AG08396 (cell line): ENCODE measurements at places on chromosomes 3 and 15.

DNA sequence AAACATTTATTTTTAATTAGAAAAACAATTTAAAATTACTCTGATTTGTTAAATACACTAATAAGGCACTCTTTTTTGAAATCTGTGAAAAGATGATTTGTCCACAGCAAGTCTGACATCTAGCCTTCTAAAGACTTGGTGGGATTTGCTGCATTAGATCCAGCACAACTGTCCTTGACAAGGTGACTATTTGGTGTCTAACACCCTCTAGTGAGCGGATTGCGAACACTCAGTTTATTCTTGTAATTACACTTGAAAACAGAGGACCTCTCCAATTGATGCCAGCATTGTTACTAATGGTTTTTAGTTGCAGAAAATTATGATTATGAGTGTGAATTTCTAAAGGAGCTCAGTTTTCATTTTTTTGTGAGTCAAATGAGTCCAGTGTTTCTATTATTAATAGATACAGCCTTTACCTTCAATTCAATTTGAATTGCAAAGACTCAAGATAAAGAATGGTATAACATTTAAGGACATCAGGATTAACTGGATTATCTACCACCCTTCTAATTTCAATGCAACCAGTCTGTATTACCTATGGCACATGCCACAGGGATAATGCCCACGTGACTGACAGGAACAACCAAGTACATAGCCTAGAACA, 29.7 kb upstream of the STRIT1 start:
- DNase-seq = peak; percentile 59

DNA sequence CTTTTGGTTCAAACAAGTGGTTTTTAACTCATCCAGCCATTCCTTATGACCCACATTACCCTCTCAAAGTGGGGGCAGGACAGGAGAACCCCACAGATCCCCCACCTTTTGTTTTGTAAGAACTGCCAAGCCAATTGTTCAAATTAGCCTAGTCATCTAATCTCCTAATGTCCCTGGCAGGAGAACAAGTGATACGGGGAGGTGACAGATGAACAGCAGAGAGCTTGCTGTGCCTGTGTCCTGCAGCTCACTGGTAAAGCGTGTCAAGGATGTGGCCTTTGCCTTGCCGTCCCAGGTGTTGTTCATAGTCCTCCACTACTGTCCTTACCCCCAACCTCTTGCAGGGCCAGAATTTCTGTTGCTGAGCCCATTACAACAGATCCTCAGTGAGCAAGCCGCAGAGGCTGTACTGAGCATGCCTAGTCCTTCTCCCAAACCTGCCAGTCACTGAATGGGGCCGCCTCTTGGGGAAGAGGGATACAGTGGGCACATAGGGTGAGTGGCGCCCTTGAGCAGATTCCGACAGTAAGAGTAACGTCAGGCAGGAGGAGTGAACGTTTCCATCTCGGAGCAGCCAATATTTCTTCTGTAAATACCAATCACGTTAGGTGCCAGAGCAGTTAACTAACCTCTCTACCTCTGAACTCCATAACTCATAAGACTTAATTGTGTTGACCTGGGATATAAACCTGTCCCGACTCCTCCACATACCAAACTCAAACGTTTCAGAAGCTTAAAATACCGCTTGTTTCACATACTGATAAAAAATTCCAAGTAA, 87.4 kb downstream of the ITPR1 start:
- DNase-seq = no peak

DNA sequence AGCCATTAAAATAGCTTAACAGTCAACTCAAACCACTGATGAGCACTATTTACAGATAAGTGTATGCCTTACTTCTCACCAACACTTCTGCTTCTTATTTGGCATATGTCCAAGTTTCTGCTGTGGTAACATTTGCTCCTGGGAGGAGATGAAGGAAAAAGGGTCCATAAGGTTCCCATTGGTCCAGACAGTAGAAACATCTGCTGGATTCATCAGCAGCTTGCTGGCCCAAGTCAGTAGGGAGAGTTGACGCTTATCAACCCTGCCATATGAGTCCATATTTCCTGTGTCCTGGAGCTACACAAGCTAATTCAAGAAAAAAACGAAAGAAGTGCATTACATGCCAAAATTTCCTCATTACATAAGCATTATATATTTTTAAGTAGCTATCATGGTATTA, 824.5 kb downstream of the CADM2 start:
- DNase-seq = no peak

- no peak for DNase-seq
These were observed 2.1 kb downstream of the RFX7 start for GRCh38 chr15:56241374-56242105.

- DNase-seq = no peak
These were observed 2.9 kb upstream of the C15orf39 start for GRCh38 chr15:75198560-75199356.

DNA sequence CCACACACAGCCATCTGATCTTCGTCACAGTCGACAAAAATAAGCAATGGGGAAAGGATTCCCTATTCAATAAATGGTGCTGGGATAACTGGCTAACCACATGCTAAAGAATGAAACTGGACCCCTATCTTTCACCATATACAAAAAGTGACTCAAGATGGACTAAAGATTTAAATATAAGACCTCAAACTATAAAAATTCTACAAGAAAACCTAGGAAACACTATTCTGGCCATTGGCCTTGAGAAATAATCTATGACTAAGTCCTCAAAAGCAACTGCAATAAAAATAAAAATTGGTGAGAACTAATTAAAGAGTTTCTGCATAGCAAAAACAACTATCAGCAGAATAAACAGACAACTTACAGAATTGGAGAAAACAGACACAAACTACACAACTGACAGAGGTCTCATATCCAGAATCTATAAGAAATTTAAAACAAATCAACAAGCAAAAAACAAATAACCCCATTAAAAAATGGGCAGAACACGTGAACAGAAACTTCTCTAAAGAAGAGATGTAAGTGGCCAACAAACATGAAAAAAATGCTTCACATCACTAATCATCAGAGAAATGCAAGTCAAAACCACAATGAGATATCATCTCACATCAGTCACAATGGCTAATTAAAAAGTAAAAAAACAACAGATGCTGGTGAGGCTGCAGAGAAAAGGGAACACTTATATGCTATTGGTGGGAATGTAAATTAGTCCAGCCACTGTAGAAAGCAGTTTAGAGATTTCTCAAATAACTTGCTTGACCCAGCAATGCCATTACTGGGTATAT, 104.0 kb downstream of the NR1I2 start:
- no peak for DNase-seq
